ENCODE measurements at places on chromosomes 5 and 9. TPM values are rescaled to one million over a fixed set of nuclear protein-coding genes. Genes with fewer than 3 reads are reported as not detected.

IRX4 gene
- not detected for total RNA-seq

TLX3 gene
- total RNA-seq: not detected

NEURL1B gene
- total RNA-seq: 0.26 TPM

REXO4 gene
- total RNA-seq: 42.1 TPM

FRRS1L gene
- total RNA-seq: not detected

GGTA1 gene
- 0.13 TPM for total RNA-seq

ADRB2 gene
- total RNA-seq: 0.11 TPM

HTR4 gene
- not detected for total RNA-seq

HK3 gene
- 0.13 TPM for total RNA-seq

C9orf43 gene
- 0.35 TPM for total RNA-seq

FBP2 gene
- total RNA-seq: not detected

RXRA gene
- total RNA-seq: 32.1 TPM

BRINP1 gene
- not detected for total RNA-seq

FAXDC2 gene
- 0.38 TPM for total RNA-seq

ENTPD8 gene
- not detected for total RNA-seq

MSMP gene
- total RNA-seq: 1.1 TPM

HDHD3 gene
- total RNA-seq: 23.1 TPM

ZFP37 gene
- 1.6 TPM for total RNA-seq

EIF4E1B gene
- total RNA-seq: not detected

SUSD3 gene
- total RNA-seq: 39.8 TPM

BTNL9 gene
- total RNA-seq: 0.08 TPM

FOXI1 gene
- not detected for total RNA-seq

SYK gene
- 135 TPM for total RNA-seq

SLC6A7 gene
- total RNA-seq: not detected

ZBTB26 gene
- total RNA-seq: 8.1 TPM

CNTFR gene
- not detected for total RNA-seq

NTNG2 gene
- 0.51 TPM for total RNA-seq

SAP30L gene
- 26.2 TPM for total RNA-seq

Measured in GM12878 (cell line).